ENCODE measurements at places on chromosomes 11 and 22. TPM values are rescaled to one million over a fixed set of nuclear protein-coding genes. Genes with fewer than 3 reads are reported as not detected.

- DNase-seq, result no peak
Measured at GRCh38 chr11:45423036-45423435, 136.9 kb upstream of the SYT13 start.

The UBQLN3 gene
- not detected for polyA plus RNA-seq

The OR2AG2 gene
- polyA plus RNA-seq, result not detected

The TECTA gene
- polyA plus RNA-seq, result 2.6 TPM

GRCh38 chr22:23591201-23591791 is 11.2 kb upstream of the IGLL1 start:
- peak; percentile 45 for DNase-seq
